A172 (cell line): ENCODE measurements at places on chromosomes 5 and 9. TPM values are rescaled to one million over a fixed set of nuclear protein-coding genes. Genes with fewer than 3 reads are reported as not detected.

ECSCR gene
- 0.62 and 1.8 TPM in 2 replicates for total RNA-seq

- no peak for DNase-seq
Observed at GRCh38 chr5:134410822-134411221, 859 bp downstream of the CDKN2AIPNL start.

RFESD gene
- total RNA-seq = 5.3 and 7.1 TPM in 2 replicates

TCF7 gene
- total RNA-seq = 3.8 and 4.8 TPM in 2 replicates

DNA sequence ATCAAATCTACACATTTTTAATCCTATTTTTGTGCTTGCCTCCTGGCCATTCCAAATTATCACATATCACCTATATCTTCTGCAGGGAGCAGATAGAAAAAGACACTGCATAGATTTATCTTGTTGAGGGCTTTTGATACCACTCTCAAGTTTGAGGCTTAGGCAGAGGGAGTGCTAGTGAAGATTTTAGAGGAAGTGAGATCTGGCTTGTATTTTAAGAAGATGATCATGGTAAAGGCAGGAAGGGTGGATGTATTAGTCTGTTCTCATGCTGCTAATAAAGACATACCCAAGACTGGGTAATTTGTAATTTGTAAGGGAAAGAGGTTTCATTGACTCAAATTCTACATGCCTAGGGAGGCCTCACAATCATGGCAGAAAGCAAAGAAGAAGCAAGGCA, 220.9 kb upstream of the TUT7 start:
- DNase-seq = no peak

GRCh38 chr9:76996700-76997099, 22.8 kb upstream of the FOXB2 start:
- DNase-seq = peak; percentile 14

DNA sequence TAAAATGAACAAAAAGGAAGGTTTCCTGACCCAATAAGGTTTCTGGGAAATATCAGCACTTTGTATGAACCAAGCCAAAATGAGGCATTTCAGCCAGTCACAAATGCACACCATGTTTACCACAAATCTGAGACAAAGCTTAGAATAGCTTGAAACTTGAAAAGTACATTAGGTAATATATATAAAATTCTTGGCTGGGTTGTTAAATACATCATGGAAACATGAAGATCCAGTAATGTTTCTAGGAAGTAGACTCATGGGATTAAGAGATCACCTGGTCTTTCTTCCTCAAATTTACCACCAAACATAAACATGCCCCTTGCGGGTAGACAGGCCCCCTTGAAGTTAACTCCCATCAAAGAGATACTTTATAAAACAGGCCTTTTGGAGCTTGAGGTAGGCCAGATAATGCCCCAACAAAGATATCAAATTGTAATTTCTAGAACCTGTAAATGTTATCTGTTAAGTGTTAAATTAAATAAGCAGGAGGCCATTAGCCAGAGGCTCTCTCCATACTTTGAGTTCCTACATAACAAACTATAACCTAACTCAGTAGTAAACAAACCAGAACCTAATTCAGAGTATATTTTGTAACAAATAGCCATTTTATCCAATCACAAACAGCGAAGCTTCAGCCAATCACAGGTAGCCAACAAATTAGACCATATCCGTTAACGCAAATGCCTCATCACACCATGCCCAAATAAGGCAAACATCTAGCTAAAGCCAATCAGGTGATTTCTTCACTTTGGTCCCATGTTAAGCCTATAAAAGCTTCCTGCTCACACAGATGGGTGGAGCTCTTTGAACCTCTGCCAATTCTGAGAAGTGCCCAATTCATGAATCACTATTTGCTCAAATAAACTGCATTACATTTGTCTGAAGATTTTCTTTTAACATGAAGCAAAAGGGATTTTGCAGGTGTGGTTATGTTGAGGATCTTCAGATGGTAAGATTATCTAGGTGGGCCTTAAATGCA, 127.9 kb upstream of the TARS1 start:
- DNase-seq = peak; percentile 98

- DNase-seq = no peak
Observed at GRCh38 chr5:1840071-1840547, 38.9 kb downstream of the NDUFS6 start.

DNA sequence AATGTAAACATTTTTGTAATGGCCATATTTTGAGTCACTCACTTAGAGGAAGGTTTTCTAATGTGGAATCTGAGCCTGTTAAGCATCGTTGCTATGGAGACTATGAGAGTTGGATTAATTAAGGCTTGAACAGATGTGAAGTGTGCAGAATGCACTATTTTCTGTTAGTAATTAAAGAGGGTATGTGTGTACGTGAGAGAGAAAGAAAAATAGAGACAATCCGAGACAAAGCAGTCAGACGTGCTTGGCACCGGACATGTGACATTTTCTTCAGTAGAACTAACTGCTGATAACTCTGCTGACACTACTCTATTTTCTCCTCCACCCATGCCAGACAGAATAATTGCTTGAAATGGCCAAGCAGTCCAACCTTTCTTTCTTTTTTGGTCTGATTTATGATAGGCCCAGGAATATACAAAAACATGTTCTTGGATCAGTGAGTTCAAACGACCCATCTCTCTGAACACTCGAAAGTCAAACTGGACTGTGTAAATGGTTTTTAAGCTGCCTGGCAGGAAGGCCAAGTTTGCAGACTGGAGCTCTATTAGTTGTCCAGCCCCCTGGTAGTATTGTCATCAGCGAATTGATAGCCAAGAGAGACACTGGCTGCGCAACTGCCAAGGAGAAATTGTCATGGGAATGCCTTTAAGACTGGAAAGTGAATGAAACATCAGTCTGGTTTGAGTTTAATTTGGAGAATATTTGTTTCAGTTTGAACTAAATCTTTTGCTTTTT, 322.1 kb downstream of the ARHGEF28 start:
- no peak for DNase-seq

- no peak for DNase-seq
Observed at GRCh38 chr5:32018476-32019436, 155.4 kb downstream of the GOLPH3 start.

AIF1L gene
- total RNA-seq = 1.4 and 5.2 TPM in 2 replicates

NEURL1B gene
- total RNA-seq = 7.2 and 12.2 TPM in 2 replicates

RNF145 gene
- 117 and 122 TPM in 2 replicates for total RNA-seq

FOXD4L6 gene
- not detected in 2 replicates for total RNA-seq

- peak; percentile 80 for DNase-seq
Observed at GRCh38 chr9:136644593-136645351, 17.9 kb upstream of the EGFL7 start.

FOXD4 gene
- total RNA-seq = 0.47 and 0.65 TPM in 2 replicates

GPR151 gene
- total RNA-seq = not detected in 2 replicates

GRCh38 chr9:110148891-110149290, 59.1 kb downstream of the C9orf152 start:
- no peak for DNase-seq

DNA sequence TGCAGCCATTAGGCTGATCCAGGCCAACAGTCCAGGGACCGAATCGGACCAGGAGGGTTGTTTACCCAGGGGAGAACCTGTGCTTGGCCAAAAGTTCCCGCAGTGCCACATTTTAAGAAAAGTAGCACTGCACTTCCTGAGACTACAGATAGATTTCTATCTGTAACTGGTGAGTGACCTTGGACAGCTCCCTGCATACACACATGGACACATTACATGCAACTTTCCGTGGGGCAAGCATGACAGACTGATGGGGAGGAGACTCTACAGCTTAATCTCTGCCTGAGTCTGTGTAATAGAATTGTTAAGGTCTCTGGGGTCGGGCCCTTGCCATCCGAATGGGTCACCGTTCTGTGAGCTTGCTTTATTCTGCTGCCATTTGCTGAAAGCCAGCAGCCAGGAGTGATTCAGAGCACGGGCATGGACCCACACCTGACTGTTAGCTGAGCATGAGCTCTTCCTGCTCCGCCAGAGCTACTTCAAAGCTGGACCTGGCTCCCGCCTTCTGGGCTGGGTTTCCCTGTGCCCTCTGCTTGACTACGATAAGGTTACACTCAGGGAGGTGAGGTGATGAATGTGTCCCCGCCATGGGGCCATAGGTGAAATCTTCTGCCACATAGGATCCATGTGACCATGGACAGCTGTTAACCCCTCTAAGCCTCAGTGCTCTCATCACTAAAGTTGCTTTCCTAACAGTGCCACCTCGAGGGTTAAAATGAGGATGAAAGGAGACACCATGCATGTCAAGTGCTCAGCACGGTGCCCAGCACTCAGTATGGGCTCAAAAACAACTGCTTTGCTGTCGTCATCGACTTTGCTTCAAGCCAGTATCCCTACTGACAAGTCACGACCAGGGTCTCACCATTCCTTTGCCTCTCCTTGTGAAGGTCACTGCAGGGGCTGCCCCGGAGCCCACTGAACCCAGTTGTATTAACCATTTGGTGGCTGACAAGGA, 200.0 kb downstream of the MELK start:
- peak; percentile 16 for DNase-seq

DNA sequence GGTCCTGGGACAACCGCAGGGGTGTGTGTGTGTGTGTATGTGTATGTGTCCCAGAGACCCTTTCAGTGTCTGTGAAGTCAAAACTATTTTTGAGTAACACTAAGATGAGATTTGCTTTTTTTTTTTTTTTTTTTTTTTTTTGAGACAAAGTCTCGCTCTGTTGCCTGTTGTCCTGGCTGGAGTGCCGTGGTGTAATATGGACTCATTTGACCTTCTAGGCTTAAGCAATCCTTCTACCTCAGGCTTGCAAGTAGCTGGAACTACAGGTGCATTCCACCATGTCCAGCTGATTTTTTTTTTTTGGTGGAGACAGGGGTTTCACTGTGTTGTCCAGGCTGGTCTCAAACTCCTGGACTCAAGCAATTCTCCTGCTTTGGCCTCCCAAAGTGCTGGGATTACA, 97.4 kb upstream of the KLF9 start:
- no peak for DNase-seq

DNA sequence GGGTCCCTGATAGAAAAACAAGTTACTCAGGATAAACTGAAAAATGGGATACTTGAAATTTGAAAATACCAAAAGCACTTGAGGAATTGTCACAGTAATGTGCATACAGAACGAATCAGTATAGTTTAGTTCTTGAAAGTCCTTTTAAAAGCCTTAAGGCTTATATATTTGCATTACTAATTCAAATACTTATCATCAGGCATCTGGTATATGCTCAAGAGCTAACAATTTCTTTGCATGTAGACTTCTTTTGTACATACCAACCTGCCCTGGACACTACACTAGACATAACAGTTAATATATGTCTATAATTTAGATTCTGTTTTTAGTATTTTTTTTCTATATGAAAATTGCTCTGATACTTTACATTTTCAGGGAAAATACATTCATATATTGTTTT, 43.2 kb downstream of the SMIM15 start:
- DNase-seq = no peak

CDX1 gene
- not detected in 2 replicates for total RNA-seq

DNA sequence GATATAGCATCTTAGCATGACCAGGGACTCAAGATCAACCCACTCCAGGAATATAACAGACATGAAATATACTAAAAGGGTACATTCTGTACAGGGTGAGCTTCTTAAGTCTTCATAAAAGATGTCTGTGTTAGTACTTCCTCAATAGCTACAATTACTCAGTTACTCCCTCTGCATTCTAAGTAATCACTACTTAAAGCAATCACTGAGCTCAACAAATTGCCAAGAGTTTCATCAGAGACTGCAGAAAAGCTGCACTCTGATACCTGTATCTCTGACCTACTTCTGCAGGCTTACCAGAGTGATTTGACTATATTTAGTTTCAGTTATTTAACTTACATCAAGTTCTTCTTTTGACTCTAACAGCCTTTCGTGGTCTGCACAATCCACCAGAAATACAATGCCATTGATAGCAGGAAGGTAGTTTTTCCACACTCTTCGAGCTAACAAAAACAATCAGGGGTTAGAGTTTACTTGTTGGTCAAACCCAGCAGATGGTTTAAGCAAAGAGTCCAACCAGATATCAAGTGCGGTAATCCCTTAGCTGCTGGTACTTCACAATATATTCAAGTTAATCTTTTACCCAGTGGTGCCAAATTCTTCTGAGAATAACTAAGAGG, 23.3 kb downstream of the SAR1B start:
- DNase-seq = no peak
